ENCODE measurements at places on chromosomes 5 and 9. TPM values are rescaled to one million over a fixed set of nuclear protein-coding genes. Genes with fewer than 3 reads are reported as not detected.
A peak's percentile ranks its signal among the peaks of the same experiment; 100 is the strongest.

DNA sequence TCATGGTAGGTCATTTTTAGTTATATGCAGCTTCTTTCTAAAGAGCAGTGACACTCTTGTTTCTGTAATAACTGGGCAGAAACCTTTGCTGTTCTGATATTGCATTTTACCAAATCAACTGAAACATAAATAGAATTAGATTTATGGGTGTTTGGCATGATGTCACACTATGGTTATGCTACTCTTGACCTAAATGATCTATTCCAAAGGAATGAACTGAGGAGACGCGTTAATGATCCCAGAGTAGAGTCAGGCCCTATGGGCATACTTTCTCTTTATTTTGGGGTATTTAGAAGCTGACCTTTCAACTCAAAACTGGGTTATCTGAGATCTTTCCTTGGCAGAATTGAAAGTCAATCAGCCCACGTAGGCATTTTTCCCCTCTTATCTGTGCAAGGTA lies 146.8 kb upstream of the ADAMTSL1 start:
- no peak for DNase-seq

- no peak for DNase-seq
Measured at GRCh38 chr9:130973686-130974281, 34.7 kb upstream of the FIBCD1 start.

DNA sequence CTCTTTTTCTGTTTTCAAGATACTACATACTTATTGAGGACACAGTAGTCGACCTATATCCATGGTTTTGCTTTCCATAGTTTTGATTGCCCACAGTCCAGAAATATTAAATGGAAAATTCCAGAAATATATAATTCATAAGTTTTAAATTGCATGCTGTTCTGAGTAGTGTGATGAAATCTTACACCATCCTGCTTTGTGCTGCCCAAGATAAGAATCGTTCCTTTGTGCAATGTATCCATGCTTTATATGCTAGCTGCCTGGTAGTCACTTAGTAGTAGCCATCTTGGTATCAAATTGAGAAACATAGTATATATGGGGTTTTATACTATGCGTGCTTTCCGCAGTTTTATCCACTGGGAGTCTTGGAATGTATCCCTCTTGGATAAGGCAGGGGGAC lies 59.0 kb downstream of the CWC27 start:
- no peak for DNase-seq

GRCh38 chr9:14064940-14065339 lies 249.0 kb downstream of the NFIB start:
- no peak for DNase-seq

- no peak for DNase-seq
Measured at GRCh38 chr9:14043483-14043882, 270.5 kb downstream of the NFIB start.

GRCh38 chr5:129906177-129906887 lies 2.1 kb downstream of the CHSY3 start:
- DNase-seq = peak; percentile 84

ST8SIA4 gene
- total RNA-seq = 13.5 TPM
